A172 (cell line): ENCODE measurements at places on chromosomes 11 and 22. TPM values are rescaled to one million over a fixed set of nuclear protein-coding genes. Genes with fewer than 3 reads are reported as not detected.
A peak's percentile ranks its signal among the peaks of the same experiment; 100 is the strongest.

DNA sequence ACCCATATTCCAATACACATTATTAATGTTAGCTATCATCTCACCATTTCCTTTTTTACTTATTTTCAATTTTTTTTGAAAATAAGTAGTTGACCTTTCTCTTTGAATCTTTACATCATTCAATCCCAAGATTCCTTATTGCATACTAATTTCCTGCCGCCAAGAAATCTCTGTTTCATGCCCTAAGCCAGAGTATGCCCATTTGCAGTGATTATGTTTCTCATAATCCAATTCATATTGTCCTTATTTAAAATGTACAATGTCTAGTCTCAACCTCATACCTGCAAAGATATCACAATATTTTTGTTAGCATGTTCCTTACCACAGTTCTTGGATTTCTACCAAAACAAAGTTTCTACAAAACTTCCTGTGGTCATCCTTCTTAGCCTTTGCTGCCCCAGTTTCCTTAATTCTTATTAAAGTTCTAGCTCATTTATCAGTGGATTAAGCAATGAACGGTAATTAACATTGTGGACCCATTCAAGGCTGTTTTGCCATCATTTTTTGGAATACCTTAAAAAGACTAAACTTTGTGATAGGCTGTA, 75.3 kb downstream of the CD44 start:
- no peak for DNase-seq

- no peak for DNase-seq
Measured at GRCh38 chr22:49418341-49418894, 409.3 kb downstream of the BRD1 start.

DNA sequence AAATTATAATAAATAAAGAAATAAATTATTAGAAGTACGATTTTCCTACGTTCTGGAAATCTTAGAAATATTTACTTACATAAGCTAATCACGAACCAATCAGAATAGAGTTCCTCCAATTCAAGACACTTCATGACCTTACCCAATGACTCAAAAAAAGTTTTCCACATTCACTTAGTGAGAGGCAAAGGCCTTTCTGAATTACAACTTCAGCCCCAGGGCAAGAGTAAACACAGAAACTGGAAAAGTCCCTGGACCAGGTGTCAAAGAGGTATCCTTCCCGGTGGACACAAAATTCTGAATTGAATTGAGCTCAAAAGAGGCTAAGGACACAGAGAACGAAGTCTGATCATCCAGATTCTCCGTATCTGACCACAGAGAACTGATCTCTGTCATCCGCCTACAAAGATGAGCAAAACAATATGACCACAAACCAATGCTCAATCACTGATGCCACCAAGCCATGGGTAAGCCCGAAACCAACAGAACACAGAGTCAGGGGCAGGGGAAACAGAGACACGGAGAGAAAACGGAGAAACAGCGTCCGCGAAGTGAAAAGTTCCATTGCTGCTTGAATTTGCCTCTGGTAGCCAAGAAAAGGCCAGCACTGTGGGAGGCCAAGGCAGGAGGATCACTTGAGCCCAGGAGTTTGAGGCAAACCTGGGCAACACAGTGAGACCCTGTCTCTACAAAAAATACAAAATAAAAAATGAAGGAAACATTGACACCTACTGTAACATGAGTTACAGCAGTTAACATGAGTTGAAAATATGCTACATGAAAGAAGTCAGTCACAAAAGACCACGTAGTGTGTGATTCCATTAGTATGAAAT, 6.8 kb downstream of the BID start:
- no peak for DNase-seq

- DNase-seq = peak; percentile 4
Measured at GRCh38 chr11:115626414-115626813, 122.2 kb upstream of the CADM1 start.

DNA sequence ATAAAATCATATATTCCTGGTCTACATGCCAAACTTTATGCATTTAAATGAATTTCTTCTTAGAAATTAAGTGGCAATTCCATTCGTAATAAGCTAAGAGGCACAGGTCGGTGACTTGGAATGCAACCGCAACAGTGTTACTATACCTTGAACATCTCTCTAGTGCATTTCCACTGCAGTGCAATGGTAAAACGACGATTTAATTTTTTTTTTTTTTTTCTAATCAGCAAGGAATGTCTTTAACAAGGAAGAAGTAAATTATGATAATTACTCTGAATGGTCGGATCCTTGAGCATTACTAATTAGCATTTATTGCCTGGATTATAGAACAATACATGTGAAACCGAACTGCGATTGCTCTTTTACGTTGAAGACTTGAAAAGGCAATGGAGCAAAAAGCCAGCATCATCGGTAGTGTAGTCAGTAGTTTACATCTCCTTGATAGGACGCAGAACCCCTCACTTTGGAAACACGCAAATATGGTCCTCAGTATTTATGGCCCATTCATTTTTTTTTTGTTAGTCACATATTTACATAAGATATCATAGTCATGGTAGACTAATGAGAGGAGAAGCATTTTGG, 20.2 kb downstream of the BLID start:
- DNase-seq = peak; percentile 63

The UBQLNL gene
- total RNA-seq = not detected in 2 replicates

DNA sequence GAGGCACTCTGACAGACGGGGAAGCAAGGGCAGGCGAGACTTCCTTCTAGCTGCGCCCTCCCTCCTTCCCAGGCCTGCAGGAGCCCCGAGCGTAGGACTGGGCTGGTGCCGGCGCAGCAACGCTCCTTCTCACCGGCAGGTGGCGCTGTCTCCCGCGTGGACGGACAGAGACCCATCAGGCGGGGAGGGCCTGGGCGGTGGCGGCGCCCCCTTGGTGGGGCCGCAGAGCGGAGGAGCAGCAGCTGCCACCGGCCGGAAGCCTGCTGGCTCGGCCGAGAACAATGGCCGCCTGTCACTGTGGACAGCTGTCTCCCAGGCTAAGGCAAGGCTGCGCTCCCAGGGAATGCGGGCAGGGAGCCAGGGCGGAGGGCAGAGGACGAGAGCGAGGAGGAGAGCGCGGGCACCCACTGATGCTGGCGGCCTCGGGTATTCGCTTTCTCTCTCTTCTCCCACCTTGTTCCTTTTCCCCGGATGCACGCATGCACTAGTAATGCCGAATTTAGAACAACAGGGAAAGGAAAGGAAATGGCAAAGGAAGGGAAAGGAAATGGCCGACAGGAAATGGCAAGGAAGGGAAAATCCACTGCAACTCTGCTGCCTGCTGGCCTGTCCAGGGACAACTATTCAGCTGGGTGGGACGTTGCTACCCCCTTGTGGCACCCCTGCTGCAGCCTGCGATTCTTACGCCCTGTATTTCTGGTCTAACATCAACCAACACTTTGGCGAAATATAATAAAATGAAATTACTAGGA, 14.4 kb downstream of the PPM1F start:
- peak; percentile 75 for DNase-seq

The OR8H1 gene
- not detected in 2 replicates for total RNA-seq

GRCh38 chr11:18490736-18491485, 35.3 kb downstream of the LDHAL6A start:
- no peak for DNase-seq

DNA sequence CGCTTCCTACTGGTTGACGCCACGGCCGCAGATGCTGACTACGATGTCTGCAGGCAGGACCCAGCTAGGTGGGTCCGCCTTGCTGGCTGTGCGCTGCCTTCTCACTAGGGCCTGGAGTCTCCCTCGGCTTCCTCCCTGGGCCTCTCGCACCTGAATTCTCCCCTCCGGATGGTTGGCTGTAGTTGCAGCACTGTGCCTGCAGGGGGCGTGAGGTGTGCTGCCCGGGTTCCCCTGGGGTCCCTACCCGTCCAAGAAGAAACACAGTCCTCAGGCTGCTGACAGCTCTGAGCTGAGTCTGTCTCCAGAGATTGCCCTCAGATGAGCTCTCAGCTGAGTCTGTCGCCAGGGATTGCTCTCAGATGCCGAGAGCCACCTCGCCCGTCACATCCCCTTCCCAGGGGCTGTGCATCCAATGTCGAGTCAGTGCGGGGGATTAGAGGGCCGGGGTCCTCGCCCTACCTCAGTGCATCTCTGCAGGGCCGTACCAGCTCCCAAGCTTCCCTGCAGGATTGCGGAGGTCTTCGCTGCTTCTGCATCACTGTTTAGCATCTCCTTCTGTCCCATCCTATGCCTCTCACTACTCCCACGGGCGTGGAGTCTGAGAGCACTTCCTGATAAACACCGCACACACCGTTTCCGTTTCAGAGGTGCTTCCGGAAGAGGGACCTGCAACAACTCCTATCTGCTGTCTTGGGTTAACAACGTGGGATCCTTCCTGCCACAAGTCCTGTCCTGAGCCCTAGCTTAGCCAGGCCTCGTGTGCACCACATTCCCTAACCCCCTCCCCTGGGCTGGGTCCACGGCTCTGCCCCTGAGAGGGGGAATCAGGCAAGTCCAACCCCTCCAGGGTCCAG, 196.9 kb downstream of the CSNK2A3 start:
- no peak for DNase-seq

- DNase-seq = no peak
Measured at GRCh38 chr22:20882855-20883254, 24.0 kb downstream of the SNAP29 start.

GRCh38 chr22:50418624-50419023, 56.2 kb downstream of the SBF1 start:
- no peak for DNase-seq

The MRE11 gene
- total RNA-seq = 12.6 and 27.0 TPM in 2 replicates

- peak; percentile 52 for DNase-seq
Measured at GRCh38 chr11:96215110-96215782, 127.7 kb downstream of the MAML2 start.
